ENCODE measurements at places on chromosomes 7 and 10.

- DNase-seq: no peak
These were observed 82.9 kb downstream of the CDK14 start for GRCh38 chr7:90678986-90679385.

DNA sequence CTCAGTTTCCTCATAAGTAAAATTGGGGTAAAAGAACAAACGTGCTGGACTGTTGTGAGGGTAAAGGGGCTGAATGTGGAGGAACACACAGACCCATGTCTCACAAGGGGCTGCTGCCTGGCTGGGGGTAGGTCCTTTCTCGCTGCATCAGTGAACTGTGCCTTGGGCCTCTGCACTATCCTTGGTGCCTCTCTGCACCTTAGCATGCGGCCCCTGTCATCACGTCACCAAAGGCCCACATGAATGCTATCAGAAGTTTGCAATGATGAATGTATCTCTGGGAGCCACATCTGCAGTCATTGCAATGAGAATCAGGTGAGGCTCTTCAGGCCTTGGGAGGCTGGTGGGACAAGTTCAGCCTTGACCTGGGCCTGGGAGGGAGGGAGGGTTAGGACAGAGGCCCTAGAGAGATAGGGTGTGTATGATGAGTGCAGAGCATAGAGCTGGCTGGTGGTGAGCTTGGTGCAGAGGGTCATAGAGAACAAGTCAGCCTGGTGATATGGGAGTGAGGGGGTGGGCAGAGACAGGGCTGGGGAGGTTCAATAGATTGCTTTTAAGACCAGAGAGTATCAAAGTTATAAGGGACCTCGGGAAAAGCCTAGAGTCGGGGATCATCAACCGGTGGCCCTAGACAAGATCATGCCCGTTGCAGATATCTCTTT is 308.4 kb downstream of the RPS24 start:
- DNase-seq: no peak

DNA sequence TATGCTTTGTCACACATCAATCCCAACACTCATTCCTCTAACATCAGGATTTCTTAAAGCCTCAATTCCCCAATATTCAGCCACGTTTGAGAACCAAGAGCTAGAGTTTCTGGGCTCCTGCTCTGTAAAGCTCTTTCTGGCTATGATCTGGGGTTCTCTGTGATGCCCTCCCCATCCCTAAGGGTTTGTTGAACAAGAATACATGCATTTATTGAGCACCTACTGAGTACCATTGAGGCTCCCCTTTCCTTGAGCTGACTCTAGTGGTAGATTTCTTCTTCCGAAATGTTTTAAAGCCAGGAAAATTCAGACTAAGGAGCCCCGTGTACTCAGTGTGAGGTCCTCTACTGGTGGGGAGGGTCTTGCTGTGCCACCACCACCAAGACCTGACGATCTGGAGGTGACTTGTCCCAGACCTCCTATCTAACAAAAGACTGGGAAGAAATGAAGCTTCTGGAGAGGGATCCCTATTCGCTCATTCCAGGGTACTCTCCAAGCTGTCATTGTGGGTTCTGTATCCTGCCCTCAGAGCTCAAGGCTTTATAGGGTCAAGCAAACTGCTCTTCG is 23.1 kb upstream of the SRGN start:
- no peak for DNase-seq

DNA sequence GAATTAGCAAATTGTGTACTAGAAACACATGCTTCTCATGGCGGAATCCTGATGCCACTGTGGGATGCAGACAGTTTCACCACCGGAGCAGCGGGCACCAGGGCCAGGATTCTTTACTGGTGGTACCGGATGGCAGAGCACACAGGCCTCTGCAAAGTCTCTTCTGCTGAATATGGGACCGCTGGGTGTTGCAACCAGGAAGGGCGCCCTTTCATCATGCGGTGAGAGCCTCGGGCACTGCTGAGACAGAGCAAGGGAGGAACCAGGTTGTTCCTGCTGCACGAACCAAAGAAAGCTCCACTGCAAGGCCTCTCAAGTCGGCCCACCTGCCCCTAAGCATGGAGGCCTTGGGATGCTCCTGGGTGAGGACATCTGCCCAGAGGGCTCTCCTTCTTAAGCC is 57.0 kb upstream of the NMT2 start:
- no peak for DNase-seq

- no peak for DNase-seq
These were observed 30.8 kb downstream of the PRLHR start for GRCh38 chr10:118564652-118565051.

GRCh38 chr10:37763132-37763531 is 94.3 kb downstream of the ZNF248 start:
- DNase-seq: no peak

DNA sequence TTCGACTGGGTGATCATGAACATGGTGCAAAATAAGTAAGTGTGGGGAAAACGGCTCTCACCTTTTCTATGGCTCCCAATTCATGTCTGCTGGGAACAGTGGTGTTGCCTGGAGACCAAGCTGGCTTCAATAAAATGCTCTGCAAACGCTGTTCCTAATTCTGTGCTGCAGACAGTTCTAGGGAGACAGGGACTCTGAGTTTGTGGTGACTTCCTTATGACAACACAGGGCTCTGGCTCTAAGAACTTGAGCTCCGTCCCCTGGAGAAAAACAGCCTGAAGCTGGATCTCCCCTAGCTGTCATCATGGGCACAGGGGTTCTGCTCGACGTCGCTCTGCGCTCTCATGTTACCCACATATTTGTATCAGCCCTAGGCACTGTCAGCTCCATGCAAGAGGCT is 61.0 kb upstream of the INSYN2A start:
- DNase-seq: no peak

DNA sequence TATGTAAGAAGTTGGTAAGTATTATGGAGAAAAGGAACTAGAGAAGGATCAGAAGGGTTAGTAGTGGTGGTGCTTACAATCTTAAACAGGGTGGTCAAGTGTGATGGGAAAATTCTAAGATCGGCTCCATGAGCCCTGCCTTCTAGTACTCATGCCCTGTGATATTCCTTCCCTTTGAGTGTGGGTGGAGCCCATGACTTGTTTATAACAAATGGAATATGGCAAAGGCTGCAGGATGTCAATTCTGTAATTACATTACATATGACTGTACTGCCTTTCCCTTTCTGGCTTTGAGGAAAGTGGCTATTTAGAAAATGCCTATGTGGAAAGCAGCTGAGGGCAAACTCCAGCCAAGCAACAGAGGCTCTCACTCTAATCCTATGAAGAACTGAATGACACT is 309.6 kb downstream of the AGMO start:
- no peak for DNase-seq

- no peak for DNase-seq
These were observed 222.1 kb upstream of the SHH start for GRCh38 chr7:156034397-156034796.

- DNase-seq: no peak
These were observed 9.9 kb downstream of the HABP2 start for GRCh38 chr10:113562704-113563103.

Data from CD4-positive, alpha-beta T cell treated with Interleukin-6 for 4 hours (primary cell).